ENCODE measurements at places on chromosomes 5 and 9.

DNA sequence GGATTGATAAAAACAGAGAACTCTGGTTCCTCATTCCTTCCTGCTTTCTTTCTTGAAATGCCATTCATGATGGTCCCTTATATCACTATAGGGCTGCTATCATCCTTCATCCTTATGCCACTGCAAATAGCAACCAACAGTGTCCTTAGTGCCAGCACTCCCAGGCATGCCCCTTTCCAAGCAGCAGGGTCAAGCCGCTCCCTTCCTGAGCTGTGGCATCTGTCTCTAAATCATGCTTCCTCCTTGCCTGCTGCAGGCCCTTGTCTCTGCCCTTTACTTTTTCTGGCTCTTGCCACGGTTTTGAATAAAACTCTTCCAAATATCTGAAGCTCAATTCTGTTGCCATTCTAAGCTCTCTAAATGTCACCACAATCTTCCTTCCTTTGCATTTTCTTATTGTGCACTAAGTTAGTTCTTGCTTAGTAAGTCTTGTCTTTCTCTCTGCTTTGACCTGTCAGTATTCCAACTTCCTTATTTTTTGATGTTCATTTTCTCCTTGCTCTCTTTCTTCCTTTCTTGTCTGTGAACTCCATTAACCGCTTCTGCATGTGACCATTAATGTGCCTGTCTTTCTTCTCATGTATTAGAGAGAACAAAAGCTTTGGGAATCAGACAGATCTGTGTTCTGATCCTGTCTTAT, 19.9 kb downstream of the TLR4 start:
- no peak for DNase-seq

- no peak for DNase-seq
These were observed 89.2 kb downstream of the FSTL4 start for GRCh38 chr5:133523013-133523658.

DNA sequence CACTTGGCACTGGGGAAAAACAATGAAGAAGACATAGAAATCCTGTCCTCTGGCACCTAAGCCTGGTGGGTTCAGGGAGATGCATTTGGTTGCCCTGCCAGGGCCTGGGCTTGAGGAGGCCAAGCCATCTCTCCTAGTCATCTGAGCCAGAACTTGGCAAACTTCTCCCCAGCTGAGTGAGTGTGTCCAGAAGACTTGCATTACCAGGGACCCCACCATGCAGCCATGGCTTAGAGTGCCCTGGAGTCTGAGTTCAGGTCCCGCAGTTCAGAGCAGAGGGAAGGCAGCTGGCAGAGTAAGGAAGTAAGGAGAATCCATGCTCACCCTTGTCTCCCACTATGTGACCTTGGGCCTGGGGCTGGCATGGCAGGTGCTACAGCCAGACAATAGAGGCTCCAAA, 37.4 kb upstream of the FCN1 start:
- DNase-seq: no peak

DNA sequence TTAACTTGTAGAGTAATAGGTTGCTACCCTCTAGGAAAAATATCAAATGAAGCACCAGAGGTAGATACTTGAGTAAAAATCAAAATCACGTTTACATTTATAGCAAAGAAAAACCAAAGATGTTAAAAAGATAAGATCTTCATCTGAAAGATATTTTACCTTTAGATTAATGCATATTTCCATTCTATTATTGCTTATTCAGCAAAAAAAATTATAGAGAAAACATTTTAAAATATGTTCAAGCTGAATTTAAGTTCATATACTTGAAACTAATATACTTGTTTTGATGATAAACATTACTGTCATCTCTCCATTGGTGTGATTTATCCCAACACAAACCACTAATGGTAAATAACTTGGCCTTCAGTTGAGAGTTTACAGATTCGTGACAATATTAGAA, 422.3 kb downstream of the CAAP1 start:
- DNase-seq: no peak

DNA sequence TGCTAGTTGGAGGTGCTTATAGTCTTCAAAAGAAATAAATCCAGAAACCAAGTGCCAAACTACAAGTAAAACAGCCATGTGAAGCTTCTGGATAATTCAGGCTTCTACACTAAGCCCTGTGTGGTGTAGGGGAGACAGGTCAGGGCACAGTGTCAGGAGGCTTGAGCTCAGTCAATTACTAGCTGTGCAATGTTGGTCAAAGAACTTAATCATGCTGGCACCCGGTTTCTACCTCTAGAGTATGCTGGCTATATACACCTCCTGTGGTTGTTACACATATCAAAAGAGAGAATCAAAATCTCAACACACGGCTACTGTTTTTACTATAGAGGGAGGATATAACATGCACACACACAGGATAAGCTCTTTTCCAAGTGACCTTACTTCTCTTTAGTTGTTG, 469.7 kb upstream of the ZNF462 start:
- no peak for DNase-seq

DNA sequence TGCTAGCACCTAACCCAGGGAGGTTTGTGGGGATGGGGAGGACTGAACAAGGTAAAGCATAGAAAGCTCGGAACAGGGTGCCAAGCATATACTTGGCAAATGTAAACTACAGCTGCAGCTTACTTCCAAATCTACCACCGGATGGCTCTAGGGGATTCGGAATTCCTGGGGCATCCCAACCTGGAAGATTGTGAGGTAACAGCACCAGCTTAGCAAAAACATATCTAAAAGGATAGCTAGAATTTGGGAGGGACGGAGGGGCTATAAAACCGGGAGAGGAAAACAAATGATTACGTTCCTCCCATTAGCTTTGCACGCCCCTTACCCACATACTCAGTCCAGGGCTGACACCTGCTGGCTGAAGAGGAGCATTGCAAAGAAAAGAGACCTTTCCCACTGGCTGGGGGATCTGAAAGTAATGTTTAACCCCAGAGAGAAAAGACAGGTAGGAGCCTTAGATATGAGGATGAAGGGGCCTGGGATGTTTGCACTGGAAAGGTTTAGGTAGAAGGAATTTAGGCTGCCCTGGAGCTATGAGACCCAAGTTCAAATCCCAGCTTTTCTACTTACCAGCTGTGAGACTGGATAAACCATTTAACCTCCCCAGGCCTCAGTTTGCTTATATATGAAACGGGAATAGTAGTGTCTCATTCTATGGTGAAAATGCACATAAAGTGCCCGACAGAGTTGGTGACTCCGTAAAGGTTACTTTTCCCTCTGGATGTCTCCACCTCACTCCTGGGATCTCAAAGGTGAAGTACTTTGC, 73.6 kb downstream of the FAM114A2 start:
- DNase-seq: no peak

DNA sequence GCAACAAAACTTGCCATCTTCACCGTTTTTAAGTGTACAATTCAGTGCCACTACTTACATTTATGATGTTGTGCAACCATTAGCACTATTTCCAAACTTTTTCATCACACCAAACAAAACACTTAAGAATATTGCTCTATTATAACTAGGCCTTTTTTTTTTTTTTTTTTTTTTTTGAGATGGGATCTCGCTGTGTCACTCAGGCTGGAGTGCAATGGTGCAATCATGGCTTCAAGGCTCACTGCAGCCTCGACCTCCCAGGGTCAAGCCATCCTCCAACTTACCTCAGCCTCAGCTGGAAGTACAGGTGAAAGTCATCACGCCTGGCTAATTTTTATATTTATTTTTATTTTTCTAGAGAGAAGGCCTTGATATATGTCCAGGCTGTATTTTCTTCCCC, 22.3 kb upstream of the LMNB1 start:
- no peak for DNase-seq
